ENCODE measurements at places on chromosomes 2 and 18.

DNA sequence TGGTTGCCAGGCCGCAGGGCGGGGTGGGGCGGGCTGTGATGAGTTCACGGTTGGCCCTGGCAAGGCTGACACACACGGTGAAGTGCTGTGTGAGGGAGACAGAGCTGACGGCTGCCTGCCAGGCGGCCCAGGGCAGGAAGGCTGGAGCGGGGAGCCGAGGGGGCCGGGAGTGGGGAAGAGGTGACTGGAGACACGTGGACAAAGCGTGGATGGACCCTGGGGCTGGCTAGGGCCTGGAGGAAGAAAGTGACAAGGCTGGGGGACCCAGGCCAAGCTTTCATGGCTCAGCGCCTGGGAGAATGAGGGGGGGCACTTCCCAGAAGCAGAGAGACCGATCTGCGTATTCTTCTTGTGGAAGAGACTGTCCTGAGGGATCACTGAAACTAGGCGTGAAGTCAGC is 123.2 kb downstream of the DYSF start:
- no peak for DNase-seq

GRCh38 chr2:207188626-207189419 is 23.1 kb upstream of the KLF7 start:
- DNase-seq: no peak

GRCh38 chr2:143264851-143265250 is 135.6 kb downstream of the ARHGAP15 start:
- no peak for DNase-seq

DNA sequence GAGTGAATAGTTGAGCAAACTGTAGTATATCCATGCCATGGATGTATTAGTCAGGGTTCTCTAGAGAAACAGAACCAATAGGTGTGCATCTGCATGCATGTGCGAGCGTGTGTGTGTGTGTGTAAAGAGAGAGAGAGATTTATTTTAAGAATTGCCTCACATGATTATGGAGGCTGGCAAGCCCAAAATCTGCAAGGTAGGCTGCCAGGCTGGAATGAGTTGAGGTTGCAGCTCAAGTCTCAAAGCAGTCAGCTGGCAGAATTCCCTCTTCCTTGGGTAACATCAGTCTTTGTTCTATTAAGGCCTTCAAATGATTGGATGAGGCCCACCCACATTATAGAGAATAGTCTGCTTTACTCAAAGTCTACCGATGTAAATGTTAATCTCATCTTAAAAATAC is 187.8 kb downstream of the ANAPC1 start:
- DNase-seq: no peak

DNA sequence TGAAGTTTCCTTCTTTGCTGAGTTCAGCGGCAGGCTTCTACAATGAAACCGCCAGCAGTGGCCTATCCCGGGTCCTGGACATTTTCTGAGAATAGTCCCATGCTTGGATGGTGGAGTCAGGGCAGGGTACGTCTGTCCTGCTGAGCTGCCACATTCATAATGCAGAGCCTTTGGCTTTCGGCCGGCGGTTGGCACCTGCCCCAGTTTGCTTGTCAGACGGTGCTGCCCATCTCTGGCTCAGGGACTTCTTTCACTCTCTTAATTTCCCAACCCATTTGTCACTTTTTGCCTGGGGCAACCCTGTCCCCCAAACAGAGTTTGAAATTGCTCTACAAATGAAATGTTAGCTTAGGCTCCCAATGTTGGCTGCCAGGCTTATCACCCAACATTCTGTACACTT is 57.2 kb downstream of the SOX11 start:
- DNase-seq: no peak

GRCh38 chr2:28370354-28370753 is 22.3 kb upstream of the FOSL2 start:
- DNase-seq: no peak

DNA sequence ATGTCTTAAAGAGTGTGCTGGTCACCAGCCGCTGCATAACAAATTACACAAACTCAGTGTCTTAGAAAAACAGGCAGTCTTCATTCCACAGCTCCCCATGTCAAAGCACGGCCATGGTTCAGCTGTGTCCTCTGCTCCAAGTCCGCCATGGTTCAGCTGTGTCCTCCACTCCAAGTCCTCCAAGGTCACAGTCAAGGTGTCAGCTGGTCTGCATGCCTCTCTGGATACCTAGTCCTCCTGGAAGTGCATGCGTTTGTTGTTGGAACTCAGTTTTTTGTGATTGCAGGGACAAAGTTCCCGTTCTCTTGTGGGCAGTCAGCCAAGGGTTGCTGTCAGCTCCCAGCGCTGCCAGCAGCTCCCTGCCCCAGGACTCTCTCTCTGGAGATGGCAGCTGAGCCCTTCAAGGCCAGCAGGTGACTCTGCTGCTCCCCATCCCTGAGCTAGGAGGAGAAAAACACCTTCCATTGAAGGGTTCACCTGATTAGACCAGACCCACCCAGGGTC is 304.0 kb upstream of the MYT1L start:
- DNase-seq: no peak

- DNase-seq: no peak
These were observed 49.8 kb upstream of the ANKRD62 start for GRCh38 chr18:12043811-12044210.

DNA sequence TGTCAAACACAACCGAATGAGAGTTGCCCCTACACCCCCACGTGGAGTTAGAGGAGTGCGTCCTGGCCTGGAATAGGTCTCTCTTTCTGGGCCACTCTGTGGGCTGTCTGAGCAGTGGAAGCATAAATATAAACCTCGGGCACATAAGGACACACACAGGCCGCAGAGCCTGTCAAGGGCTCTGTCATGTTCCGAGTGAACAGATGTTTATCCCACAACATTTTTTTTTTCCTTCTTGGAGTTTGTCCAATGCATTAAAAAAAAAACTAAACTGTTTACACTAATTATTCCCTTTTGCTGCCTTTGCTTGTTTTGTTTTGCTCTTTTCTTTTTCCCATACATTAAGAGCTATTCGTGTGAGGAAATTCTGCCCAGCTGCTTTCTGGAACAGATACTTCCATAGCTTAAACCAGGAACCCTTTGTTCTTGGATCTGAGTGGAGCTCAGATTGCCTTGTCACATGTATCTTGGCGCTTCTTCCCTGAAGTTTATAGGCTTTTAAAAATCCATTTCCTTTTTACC is 228.3 kb upstream of the FOSL2 start:
- DNase-seq: no peak

DNA sequence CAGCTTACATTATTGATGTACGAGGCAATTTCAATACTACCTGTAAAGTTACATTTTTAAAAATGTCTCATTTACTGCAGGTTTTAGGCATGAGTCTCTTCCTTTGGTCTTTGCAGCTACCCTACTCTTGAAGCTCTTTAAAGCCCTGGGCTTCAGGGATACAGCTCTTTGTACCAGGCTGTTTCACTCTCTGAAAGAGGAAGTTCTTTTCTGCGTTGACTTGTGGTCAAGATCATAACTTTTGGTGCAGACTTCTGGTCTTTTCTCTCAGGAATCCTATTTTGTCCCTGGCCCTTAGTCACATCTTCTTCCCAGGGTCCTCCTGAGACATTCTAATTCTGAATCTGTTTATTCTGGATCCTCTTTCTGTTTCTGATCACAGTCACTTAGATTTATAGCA is 16.6 kb upstream of the HRH4 start:
- no peak for DNase-seq

- DNase-seq: no peak
These were observed 182.3 kb downstream of the FAM210A start for GRCh38 chr18:13543811-13544732.

DNA sequence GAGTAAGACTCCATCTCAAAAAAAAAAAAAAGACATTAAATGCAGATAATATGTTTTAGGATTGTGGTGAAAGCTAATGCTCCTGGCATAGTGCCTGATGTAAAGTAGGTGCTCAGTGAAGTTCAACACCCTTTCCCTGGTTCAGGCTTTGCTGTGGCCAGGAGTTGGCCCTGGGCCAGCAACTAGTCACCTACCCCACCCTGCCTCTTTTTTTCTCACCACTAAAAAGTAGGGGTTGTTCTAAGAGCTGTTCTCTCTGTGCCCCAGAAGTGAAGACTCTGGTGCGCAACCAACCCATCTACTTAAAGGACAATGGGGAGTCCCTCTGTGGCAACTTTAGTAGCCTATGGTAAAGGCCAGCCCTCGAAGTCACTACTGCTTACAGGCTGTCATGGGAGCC is 75.9 kb downstream of the DNMT3A start:
- no peak for DNase-seq

- no peak for DNase-seq
These were observed 27.5 kb upstream of the SUCLG1 start for GRCh38 chr2:84486441-84487115.

- DNase-seq: no peak
These were observed 9.9 kb downstream of the ACVR1 start for GRCh38 chr2:157866202-157866601.

DNA sequence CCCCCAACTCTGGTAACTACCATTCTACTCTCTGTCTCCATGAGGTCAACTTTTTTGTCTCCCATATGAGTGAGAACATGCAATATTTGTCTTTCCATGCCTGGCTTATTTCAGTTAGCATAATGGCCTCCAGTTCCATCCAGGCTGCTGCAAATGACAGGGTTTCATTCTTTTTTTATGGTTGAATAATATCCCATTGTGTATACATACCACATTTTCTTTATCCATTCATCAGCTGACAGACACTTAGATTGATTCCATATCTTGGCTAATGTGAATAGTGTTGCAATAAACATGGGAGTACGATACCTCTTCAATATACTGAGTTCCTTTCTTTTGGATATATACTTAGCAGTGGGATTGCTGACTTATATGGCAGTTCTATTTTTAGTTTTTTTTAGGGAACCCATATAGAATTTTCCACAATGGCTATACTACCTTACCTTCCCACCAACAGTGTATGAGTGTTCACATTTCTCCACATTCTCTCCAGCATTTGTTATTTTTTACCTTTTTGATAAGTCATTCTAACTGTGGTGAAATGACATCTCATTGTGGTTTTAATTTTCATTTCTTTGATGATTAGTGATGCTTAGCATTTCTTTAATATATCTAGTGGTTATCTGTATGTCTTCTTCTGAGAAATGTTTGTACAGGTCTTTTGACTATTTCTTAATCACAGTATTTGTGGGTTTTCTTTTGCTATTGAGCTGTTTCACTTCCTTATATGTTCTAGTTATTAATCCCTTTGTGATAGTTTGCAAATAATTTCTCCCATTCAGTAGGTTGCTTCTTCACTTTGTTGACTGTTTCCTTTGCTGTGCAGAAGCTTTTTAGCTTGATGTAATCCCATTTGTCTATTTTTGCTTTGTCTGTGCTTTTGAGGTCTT is 112.2 kb downstream of the SRBD1 start:
- DNase-seq: no peak

- DNase-seq: no peak
These were observed 44.4 kb downstream of the STRN start for GRCh38 chr2:36921984-36922383.

DNA sequence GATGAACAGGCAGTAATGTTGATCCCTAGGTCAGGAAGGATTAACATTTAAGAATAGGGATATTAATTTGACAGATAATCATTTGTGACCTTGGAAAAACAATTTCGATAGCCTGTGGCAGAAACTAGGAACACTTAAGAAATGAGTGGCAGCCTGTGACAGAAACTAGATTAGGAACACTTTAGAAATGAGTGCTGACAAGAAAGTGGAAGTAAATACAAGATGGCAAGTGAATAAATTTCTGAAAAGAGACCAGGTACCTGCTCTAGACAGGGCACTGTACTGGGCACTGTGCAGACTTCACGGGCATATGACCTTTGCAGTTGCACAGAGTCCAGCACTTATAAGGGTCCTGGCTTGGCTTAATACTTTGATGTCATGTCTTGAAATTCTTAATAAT is 5.5 kb upstream of the HNRNPA3 start:
- DNase-seq: no peak

DNA sequence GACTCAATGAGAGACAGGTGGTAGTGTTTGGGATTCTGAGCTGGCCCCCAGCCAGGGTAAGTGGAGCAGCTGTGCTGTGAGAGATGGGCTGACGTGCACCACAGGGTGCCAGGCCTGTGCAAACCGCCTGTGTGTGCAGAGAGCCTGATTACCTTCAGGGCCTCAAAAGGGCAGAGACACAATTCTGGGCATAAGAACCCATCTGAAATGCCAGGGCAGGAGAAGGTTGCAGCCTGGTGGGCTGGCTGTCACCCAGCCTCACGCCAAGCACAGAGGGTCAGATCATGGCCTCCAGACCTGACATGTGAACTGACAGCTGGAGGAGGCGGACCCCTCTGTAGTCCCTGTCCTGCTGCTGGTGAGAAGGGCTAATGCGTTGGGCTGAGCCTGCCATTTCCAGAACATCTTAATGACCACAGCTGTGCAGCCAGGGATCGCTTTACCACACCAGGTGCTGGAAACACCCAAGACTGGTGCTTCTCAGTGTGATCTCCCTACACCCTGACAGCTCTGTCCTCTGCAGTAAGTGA is 100.9 kb downstream of the ARL4C start:
- DNase-seq: no peak

DNA sequence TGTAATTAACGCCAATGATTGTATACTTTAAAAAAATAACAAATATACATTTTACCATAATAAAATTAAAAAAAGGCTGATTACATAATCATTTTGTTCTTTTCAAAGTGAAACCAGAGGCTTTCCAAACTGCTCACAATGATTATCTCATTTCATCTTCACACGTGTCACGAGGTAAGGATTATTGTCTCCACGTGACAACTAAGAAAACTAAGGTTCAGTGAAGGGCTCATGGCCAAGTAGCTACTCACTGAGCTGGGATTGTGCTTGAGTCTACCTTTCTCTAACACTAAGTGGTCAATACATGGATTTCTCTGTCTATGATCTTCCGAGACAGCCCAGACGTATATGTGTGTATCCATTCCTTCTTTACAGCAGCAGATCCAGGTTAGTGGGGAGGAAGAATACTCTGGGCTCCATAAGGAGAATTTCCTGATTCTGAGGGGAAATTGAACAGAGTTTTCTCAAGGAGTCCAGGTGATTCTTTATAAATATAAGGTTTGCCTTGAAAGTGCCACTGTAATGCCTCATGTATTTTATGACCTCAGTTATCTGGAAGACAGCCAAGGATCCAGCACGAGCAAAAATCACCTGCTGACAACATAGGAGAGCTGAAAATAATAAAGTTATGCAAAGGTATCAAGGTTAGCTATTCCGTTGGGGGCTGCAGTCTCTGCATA is 25.6 kb upstream of the ACSL3 start:
- no peak for DNase-seq

- DNase-seq: no peak
These were observed 18.9 kb upstream of the IL1R2 start for GRCh38 chr2:101972621-101973434.

GRCh38 chr18:524466-524865 is 24.0 kb upstream of the COLEC12 start:
- DNase-seq: no peak

GRCh38 chr2:88549616-88550292 is 77.5 kb downstream of the EIF2AK3 start:
- no peak for DNase-seq

DNA sequence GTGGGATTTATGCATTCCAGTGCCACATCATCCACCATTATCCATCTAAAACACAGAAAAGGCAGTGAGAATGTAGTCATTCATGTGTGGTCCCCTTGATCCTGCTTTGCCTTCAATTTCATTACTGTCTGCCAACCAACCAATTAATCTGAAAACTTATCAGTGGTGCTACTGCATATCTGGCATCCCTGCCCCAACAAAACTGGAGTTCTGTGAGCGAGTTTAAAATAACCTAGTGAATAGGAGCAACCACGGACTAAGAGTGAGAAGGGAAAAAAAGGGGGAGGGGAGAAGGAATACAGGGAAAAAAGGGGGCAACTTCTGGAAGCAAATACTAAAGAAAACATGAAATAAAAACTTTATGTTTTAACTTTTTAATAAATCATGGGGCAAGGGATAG is 42.2 kb downstream of the SLC8A1 start:
- DNase-seq: no peak

GRCh38 chr2:88692187-88692586 is 714 bp downstream of the RPIA start:
- no peak for DNase-seq

All from stimulated activated CD8-positive, alpha-beta memory T cell treated with anti-CD3 and anti-CD28 coated beads, Interleukin-15, amount 100 ng/mL, for 1 hour (primary cell).